Effector CD4-positive, alpha-beta T cell (primary cell): ENCODE measurements at places on chromosomes 7 and 10.

DNA sequence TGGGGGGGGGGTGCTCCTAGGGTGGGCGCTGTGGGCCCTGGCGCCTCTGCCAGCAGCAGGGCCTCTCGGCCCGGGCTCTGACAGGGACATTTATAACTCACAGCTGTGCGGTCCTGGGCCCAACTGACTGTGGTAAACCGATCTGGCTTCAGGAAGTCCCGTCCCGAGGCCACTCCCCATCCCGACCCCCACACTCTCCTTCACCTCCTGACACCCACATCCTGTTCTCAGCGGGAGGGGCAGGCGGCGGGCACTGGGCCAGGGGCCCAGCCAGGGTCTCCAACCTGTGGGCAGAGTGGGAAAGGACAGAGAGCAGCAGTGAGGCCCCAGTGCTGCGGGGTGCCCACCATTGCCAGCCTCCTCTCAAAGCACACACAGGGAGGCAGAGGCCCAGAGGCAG, 69.1 kb downstream of the ZMIZ1 start:
- no peak for DNase-seq

DNA sequence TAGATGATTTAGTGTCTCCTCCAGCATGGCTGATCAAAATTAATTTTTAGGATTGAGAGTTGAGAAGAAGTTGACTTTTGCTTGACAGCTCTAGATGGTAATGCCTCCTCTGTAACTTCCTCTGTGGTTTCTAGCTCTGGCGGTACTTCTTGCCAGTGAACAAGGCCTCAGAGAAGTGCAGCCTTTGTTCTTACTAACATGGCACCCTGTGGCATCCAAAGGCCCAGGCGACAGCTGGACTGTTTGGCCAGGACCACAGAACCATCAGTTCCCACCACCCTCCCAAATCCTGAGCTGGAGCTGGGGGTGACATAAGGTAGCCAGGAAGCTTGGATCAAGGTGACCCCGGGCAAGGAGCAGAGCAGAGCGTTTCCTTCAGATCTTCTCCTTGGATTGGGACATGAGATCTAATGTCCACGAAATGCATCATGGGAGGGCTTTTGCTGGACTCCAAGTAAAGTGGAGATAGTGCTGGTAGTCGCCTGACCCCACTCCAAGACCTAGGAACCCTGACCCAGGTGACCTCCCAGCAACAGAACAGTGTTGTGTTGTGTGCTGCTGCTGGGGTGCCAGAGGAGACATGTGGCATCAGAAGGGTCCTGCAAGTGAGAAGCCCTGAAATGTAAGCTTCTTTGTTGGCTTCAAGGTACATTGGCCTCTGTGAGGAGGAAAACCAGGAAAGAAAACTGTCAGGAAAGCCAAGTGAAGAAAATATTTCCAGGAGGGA, 41.8 kb downstream of the APBB1IP start:
- no peak for DNase-seq

- DNase-seq, result no peak
Observed at GRCh38 chr10:126716366-126716765, 45.9 kb upstream of the C10orf90 start.

DNA sequence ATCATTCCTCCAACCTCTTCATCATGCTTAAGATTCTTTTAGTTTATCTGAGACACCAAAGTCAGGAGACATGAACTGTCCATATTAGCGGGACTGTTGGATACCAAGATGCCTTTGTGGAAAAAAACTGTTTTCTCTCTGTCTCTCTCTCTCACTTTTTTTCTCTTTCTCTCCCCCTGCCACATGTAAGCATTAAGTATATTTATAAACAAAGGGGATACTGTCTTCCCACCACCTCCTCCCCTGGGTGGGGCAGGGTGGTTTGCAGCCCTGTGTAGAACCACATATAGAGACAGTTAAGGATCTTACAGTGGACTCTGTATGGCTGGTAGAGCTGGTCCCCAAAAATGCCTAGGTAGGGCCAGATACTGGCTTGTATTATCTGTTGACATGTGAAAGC, 101.3 kb downstream of the GLI3 start:
- DNase-seq, result no peak
